Fibroblast of lung (primary cell): ENCODE measurements at places on chromosomes 12 and 14. TPM values are rescaled to one million over a fixed set of nuclear protein-coding genes. Genes with fewer than 3 reads are reported as not detected.

FGF23 gene
- total RNA-seq = not detected in 2 replicates

KRT2 gene
- not detected in 2 replicates for total RNA-seq

GPR137C gene
- total RNA-seq = 0.50 and 0.51 TPM in 2 replicates

RNF10 gene
- 93.0 and 174 TPM in 2 replicates for total RNA-seq

PAN2 gene
- total RNA-seq = 18.5 and 25.9 TPM in 2 replicates

GPRC5A gene
- 2.3 and 4.8 TPM in 2 replicates for total RNA-seq

PTPRR gene
- under 0.01 and 0.50 TPM in 2 replicates for total RNA-seq

HOTAIR gene
- not detected in 2 replicates for total RNA-seq
